Midbrain (tissue), 1 donor: ENCODE measurements at places on chromosomes 1 and 21.
A peak's percentile ranks its signal among the peaks of the same experiment; 100 is the strongest.

DNA sequence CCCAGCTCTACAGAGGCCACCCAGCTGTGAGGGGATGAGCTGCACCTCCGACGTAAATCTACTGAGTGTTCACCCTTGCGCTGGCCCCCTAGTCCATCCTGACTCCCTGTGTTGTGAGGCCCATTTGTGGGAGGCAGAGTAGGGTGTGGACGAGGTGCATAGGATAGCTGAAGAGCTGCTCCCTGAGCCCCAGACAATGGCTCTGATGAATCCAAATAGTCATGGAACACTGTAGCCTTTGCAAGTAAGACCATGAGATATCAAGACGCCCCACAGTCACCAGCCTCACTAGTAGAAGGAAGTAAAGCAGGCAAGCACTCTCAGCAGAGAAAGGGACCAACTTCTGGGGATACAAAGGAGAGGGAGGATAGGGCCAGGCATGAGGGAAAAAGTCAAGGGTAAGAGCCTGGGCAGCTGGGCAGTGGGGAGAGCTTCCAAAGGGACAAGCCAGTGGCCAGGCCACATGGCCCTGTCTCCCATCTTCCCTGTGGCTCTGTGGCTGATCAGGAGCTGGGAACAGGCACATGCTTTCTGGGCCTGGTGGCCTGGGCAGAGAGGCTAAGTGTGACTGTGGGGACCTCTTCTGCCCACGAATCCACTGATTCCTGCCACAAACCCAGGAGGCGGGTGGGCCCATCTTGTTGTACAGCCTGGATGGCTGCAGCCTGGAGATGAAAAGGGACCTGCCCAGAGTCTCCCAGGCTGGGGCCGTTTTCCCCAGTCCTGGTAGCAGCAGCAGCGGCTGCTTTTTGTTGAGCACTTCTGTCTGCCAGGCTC is 55.5 kb upstream of the EPS8L3 start:
- DNase-seq, result no peak

- peak; percentile 45 for DNase-seq
Measured at GRCh38 chr1:12556368-12556930, 61.6 kb downstream of the DHRS3 start.

- DNase-seq, result no peak
Measured at GRCh38 chr21:37917612-37918011, 1.4 kb upstream of the KCNJ6 start.

DNA sequence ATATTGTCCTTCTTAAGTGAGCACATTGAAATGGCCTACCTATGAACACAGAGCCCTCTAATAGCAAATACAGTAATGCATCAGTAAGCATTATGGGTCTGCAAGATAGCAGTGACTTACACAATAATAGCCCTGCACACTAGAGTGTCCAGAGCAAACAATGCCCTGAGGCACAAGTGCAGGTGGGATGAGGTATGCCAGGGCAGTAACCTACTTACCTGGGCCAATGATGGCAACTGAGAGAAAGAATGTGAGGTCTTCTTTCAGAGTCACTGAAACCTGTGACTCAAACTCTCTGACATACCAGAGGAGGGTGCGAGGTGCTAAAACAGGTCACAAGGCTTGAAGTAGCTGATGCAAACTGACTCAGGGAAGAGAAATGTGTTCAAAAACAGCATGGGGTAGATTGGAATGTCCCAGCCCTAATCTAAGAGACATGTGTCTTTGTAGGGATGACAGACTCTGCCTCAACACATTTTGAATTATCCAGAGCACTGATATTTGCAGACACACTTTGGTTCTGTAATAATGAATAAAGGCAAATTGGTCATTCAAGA is 168.5 kb upstream of the RUNX1 start:
- DNase-seq, result no peak

GRCh38 chr1:156279837-156280236 is 2.8 kb downstream of the SMG5 start:
- DNase-seq, result no peak

DNA sequence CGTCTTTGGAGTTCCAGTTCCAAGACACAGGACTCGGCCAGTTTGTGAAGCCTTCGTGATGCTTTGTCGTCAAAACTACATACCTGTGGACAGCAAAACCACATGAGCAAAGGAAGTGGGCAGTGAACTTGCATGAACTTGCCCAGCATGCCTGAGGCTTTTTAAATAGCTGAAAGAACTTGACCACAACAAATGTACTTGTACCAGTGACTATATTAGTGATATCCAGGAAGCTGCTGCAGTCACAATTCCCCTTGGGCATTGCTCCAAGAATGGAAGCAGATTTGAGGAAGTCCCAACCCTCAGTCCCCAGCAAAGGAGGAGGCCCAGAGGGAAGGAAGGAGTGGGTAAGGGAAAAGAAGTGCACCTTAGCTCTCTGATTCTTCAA is 2.6 kb downstream of the FUCA1 start:
- no peak for DNase-seq

DNA sequence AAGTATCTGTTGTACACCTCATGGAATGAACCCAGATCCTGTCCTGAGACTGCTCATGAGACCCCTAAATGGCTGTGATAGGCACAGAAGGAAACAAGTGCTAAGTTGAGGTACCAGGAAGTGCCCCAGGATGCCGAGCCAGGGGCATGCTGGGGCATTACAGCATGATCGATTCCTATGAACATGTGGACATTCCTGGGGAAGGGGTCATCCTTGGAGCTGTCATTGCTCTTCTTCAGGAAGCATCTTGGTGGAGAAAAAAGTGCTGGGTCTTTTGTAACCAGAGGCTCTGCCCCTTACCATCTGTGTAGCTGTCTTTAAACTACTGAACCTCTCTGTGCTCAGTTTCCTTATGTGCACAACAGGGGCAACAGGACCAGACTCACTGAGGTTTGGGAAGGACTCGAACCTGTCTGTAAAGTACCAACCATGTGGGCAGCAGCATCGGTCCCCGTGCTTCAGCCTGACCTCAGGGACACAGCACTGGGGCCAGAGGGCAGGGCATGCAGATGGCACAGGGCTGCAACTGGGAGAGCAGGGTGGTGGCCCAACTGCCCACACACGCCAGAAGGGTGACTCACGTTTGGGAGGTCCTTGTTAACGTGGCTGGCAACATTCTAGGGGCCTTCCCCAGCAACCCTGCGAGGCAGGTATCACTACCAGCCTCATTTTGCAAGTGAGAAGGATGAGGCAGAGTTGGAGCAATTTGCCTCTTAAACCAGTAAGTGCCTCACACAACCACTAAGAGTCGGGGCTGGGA is 142.3 kb upstream of the EDN2 start:
- no peak for DNase-seq
